ENCODE measurements at places on chromosomes 2 and 18.

- DNase-seq: no peak
These were observed 176.2 kb downstream of the CYP26B1 start for GRCh38 chr2:71971493-71971892.

- DNase-seq: no peak
These were observed 22.0 kb downstream of the FAM98A start for GRCh38 chr2:33577084-33577483.

GRCh38 chr2:69773206-69773605 is 31.3 kb downstream of the ANXA4 start:
- DNase-seq: no peak

DNA sequence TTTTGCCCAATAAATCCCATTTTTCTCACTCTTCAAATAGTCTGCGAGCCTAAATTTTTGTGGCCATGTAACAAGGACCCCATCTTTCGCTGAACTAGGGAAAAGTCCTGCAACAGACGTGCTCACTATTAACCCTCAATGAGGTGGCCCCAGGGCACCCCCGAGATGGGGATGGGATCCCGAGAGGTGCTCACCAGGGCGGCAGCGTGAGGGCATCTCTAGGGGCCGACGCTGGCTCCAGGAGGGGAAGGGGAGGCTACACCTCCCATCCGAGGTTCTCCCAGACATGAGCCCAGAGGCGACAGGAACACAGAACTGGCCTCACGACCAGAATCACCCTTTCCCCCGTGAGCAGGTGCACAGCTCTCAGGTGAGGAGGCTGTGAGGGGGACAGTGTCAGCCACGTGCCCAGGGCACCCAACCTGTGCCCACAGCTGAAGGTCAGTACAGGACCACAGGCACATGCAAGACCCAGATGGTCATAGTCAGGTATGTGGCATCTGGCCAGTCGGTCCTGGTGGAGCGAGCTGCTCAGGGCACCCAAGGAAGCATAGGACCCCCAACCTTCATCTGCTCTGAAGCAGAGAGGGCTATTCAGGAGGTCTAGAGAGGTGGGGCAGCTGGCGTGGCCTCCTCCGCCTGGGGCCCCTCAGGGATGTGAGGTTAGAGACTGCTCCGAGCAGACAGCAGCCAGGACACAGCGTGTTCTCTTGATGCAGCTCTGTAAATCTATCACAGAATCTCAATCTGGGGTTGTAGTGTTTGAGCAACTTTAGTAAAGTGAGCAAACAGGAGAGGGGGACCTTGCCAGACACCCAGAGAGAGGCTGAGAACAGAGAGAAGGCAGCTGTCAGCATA is 62.8 kb downstream of the PXDN start:
- DNase-seq: no peak

GRCh38 chr2:239192456-239192855 is 208.4 kb downstream of the HDAC4 start:
- DNase-seq: no peak

- DNase-seq: no peak
These were observed 1044.4 kb upstream of the CNTNAP5 start for GRCh38 chr2:122980671-122981070.

DNA sequence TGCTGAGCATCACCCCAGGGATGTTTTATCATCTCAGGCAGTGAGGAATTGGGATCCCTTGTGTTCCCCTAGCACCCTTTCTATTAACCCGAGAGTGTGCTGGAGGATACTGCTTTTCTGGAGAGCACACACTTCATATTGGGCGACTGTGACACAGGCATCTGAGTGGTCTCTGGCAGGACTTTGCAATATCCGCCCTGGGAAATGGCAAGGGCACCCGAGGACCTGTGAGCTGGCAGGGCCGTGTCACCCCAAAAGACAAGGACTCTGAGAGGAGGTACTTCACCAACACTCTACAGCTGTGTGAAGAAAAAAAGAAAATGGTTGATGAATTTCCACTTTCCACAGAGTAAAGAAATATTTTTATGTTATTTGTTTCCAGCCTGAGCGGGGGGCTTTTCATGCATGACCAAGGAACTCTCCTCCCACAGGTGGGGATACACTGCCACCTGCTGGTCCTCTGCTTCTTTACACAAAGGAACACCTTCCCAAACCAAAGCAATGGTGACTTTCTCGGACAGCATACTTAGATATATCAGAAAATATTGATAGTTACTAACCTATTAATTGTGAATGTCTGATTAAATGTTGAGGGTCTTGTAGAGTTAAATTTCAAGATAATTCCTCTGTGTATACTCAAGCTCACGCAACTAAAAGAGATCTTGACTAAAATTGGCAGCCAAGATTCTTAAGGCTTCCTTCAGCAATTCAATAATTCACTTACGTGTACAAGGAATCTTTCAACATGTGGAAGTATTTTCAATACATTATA is 45.9 kb upstream of the REG3G start:
- no peak for DNase-seq

GRCh38 chr2:112004253-112004645 is 50.8 kb upstream of the TMEM87B start:
- DNase-seq: no peak

DNA sequence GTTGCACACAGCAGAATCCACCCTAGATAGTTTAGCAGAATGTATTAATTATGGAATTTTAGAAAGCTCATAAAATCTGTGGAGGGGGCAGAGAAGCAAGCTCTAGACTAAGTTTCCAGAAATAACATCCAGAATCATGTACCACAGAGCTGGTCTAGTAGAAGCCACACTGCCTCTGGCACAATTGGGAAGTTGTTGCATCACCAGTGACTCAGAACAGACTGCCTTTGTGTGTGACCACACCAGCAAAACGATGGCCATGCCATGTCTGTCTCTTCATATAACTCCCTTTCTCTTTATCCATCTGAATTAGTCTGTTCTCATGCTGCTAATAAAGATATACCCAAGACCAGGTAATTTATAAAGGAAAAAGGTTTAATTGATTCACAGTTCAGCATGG is 158.9 kb downstream of the CCDC148 start:
- DNase-seq: no peak

- no peak for DNase-seq
These were observed 80.0 kb downstream of the GALR1 start for GRCh38 chr18:77329651-77330050.

DNA sequence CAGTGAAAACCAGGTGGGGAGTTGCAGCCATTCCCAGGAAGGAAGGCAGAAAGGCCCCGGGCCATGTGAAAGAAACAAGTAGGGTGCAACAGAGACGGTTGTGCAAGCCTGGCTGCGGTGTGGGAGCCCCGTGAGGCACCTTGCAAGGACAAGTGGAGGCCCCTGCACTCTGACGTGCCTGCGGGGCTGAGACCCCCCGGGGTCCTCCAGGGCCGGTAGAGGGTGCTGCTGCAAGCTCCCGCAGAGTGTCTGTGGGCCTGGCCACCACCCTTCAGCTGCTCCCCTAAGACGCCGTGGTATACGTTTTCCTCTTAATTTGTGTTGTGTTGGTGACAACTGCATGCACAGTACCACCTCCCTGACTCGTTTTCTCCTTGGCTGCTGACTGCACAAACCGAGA is 27.4 kb upstream of the MC5R start:
- DNase-seq: no peak

DNA sequence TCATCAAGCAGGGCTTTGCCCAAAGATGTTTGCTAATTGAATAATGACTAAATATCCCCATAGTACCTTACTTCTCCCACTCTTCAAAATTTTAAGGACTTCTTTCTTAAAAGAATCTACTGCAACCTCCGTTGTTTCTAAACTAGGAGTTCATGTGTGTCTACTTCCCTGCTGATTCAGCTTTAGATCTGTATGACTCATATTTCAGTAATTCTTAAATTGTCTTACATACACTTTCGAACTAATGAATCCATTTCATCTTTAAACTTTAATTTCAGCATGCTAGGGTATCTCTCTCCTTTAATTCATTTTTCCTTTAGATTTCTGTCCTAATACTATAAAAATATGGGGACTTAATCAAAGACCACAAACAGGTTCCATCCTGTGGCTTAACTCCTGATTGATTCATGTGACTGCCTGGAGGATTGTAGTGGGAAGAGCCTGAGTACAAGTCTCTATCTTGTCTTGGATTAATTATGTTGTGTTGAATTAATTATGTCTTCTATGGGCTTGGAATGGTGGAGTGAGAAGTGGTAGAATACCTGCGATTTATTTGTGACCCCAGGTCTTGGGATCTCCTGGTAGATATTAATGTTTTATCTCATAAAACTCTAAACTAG is 24.9 kb upstream of the COL5A2 start:
- no peak for DNase-seq

DNA sequence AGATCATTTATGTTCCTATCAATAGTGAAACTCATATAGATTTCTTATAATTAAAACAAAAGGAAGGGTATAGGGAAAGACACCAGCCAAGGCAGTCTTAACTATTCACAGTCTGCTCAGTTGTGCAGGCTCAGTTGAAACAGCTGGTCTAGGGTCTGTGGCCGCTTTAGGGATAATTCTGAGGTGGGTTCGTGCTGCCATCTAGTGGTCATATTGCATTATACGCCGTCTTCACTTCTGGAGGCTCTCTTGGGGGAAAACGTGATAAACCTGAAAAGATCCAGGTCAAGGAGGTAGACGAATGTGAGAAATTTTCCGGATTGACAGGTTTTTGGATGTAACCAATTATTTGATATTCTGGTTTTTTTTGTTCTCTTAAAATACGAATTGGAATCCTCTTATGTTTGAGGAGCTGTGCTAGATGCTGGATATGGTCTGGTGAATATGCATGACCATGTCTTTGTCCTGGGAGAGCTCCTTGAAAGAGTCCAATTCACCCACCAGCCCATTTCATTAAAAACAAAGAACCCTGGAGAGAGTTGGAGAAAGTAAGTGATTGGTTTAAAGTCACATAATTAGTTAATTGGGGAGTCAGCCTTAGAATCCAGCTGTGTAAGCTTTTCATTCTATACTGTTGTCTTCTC is 492.4 kb downstream of the PLCL1 start:
- peak; percentile 70 for DNase-seq

GRCh38 chr2:47083886-47084687 is 71.0 kb downstream of the STPG4 start:
- no peak for DNase-seq

GRCh38 chr2:85156153-85156552 is 23.0 kb downstream of the TCF7L1 start:
- DNase-seq: no peak

DNA sequence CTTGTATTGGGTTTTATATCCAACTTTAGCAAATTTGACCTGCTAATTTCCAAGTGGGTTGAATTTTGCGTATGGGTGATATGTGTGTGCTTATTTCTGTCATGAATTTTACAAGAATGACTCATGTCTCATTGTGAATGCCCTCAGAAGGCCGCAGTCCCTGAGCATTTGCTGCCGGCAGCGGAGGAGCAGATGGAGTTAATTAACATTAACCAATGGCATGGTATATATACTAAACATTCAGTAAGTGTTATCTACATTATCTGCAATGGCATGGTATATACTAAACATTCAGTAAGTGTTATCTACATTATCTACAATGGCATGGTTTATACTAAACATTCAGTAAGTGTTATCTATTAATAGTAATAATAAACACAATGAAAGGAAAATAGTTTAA is 90.1 kb downstream of the DOK6 start:
- DNase-seq: no peak

GRCh38 chr2:128134573-128134972 is 43.6 kb downstream of the UGGT1 start:
- DNase-seq: no peak

DNA sequence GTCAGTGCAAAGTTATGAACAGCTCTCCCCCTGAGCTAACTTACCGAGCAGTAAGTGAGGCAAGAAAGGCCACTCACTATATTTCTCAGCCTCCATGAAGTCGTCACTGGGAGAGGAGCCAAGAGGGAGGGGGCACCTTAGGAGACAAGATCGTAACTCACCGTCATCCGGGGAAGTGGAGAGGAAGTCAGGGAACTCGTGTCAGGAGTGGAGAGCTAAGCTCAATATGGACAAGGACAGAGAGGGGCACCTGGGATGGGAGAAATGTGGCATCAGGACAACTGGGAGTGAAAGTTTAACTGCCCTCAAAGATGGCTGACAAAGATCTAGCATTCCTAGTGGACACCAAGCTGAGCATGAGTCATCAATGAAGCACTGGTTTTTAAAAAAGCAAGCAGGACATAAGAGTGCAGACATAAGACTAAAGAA is 37.1 kb downstream of the BCL11A start:
- no peak for DNase-seq

GRCh38 chr18:77132369-77133050 is at the start of gene MBP:
MBP (minus strand) TSS chr18:77132783; CDS start chr18:77105261, 27,522 bp downstream.
- peak; percentile 87 for DNase-seq

DNA sequence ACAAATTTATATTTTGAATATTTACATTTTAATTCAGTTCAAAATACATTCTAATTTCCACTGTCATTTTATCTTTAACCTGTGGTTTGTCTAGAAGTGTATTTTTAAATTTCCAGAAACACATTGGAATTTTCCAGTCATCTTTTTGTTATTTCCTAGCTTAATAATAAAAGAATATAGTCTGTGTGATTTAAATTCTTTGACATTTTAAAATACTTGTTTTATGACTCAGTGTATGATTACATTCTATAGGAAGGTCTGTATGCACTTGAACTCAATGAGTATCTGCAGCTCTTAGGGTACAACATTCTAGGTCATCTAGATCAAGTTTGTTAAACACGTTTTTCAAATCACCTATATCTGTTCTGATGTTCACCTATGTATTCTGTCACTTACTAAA is 88.3 kb upstream of the MBOAT2 start:
- no peak for DNase-seq

DNA sequence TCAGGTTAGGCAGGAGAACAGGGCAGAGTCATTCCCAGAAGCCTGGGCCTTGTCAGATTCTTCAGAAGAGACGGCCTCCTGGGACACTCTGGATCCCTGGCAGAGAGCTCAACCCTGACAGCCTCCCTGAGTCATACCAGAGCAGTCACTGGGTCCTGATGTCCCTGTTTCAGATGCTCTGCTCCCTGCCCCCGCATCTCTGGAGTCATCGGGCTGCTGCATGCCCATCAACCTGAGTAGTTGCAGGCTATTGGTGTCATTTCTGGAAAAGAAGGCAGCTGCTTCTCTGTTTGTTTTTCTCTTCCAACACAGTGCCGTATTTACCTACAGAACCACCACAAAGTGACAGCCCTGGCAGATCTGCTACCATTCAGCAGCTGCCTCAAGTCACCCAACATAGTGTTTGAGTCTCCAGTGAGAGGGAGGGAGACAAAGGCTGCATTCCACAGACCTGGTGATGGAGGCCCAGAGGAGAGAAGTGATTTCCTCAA is 145.1 kb downstream of the B3GNT2 start:
- no peak for DNase-seq

GRCh38 chr18:211582-211981 is 53.2 kb downstream of the USP14 start:
- DNase-seq: no peak

DNA sequence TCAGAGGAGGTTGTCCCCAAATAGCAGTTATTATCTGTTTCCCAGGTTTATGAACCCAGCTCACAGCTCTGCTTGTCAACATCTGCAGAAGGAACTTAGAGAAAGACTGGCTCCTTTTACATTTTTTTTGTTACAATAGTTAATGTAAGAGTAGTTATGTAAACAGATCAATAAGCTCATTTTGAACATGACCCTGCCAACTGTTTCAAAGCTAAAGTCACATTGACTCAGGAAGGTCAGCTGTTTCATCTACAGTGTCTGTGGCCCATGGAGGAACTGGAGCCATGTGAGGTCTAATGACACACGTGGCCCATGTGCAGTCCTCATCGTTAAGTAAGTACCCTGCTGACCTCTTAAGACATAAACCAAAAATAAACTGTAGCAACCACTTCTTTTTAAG is 97.1 kb downstream of the SH3RF3 start:
- DNase-seq: no peak
